Suprapubic skin (tissue), 4 donors: ENCODE measurements at places on chromosomes 3 and 15.

- DNase-seq = no peak
Measured at GRCh38 chr3:182925944-182926337, 54.4 kb downstream of the DCUN1D1 start.

DNA sequence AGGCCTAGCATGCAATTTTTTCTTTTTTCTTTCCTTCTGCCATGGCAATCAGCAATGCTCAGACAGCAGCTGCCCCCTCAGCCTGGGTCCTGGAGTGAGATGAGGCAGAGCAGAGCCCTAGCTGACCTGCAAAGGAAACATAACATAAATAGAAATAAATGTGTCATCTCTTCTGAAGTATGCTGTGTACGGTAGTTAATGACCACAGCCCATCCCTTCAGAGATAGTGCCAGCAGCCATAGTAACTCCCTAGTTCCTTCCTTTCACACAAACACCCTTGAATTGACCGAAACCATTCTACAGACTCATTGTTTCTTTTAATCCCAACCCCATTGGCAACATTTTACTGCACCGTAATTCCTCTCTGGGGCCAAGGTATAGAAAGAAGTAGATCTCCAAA, 8.4 kb upstream of the CD47 start:
- DNase-seq = no peak

GRCh38 chr3:143410259-143410658, 290.7 kb downstream of the CHST2 start:
- DNase-seq = no peak

DNA sequence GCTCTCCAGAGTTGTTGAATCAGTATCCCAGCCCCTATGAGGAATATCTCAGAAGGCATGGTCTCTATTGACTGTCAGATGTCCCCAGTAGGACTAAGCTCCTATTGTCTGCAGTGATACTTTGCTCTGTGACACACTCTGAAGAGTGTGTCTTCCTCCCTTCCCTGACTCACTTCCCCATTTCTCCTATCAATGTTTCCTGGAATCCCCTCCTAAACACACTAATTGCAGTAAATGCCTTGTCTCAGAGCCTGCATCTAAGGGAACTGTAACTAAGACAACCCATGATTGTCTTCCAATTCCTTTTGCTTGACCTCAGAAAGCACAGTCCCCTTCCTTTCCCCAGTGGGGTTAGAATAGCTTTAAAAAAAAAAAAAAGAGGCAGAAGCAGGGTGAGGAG, 397.3 kb upstream of the PROK2 start:
- no peak for DNase-seq

DNA sequence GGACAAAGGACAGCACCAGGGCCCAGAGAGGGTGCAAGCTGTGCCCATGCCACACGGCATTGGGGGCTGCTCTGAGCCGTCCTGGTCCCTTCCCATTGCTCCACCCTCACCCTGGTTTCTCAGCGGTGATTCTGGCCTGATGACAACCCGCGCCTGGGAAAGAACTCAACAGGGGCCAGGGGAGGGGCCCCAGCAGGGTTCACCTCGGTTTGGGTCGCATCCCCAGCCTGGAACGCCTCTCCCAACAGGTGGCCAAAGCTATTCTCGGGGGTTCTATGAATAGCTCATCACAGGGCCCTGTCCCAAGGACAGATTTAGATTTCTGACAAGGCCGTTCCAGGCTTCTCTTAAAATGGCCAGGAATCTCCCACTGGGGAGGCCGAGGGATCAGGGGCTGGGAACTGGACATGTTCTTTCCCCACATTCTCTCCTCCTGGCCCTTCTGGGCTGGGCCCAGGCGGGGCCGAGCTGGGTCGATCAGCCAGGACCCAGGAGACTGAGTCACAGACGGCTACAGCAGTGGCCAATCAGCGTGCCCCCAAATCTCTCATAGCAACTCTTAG, 17.9 kb downstream of the GRIP2 start:
- DNase-seq = peak; percentile 65

DNA sequence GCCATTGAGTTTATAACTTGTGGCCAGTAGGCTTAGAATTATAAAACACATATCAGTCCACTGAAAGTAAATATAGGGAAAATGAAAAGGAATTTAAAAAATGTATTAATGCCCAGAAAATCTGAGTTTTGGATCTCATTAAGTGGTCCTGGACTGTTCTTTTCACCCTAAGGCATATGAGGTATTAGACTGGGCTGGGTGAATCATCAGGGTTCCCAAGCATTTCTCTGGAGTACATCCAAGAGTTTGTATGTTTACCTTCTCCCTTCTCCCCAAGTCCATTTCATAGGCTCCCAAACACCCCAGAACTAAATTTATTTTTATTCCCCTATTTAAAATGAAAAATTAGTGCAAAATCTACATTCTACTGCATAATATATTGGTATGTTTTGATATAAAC, 31.9 kb upstream of the SPTSSB start:
- DNase-seq = no peak

DNA sequence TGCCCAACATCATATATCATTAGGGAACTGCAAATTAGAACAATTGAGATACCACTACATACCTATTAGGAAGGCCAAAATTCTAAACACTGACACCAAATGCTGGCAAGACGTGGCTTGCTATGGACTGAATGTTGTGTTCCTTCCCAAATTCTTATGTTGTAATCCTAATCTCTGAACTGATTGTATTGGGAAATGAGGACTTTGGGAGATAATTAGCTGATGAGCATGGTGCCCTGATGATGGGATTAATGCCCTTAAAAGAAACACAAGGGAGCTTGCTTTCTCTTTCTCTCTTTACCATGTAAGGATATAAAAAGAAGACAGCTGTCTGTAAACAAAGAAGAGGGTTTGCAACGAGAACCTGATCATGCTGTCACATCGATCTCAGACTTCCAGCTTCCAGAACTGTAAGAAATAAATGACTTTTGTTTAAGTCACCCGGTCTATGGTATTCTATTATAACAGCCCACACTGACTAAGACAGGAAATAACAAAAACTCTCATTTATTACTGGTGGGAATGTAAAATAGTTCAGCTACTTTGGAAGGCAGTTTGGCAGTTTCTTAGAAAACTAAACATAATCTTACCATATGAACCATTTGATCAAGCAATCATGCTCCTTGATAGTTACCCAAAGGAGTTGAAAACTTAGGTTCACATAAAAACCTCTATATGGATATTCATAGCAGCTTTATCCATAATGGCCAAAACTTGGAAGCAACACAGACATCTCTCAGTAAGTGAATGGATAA, 458.3 kb upstream of the CBLB start:
- DNase-seq = no peak

GRCh38 chr3:152202976-152203626, 65.6 kb upstream of the MBNL1 start:
- no peak for DNase-seq

DNA sequence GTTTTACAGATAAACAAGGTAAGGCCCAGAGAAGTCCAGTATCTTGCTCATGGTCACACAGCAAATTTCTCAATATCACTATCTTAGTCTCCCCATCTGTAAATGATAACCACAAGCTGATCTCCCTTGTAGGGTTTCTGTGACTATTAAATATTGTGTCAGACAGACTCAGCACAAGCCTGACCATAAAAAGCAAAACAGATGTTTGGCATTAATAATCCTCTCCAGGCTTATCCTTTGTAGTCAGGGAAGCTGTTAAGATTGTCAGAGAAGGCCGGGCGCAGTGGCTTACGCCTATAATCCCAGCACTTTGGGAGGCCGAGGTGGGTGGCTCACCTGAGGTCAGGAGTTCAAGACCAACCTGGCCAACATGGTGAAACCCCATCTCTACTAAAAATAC, 173.2 kb upstream of the PRICKLE2 start:
- DNase-seq = no peak

- no peak for DNase-seq
Measured at GRCh38 chr15:52164631-52165265, 26.4 kb downstream of the GNB5 start.

DNA sequence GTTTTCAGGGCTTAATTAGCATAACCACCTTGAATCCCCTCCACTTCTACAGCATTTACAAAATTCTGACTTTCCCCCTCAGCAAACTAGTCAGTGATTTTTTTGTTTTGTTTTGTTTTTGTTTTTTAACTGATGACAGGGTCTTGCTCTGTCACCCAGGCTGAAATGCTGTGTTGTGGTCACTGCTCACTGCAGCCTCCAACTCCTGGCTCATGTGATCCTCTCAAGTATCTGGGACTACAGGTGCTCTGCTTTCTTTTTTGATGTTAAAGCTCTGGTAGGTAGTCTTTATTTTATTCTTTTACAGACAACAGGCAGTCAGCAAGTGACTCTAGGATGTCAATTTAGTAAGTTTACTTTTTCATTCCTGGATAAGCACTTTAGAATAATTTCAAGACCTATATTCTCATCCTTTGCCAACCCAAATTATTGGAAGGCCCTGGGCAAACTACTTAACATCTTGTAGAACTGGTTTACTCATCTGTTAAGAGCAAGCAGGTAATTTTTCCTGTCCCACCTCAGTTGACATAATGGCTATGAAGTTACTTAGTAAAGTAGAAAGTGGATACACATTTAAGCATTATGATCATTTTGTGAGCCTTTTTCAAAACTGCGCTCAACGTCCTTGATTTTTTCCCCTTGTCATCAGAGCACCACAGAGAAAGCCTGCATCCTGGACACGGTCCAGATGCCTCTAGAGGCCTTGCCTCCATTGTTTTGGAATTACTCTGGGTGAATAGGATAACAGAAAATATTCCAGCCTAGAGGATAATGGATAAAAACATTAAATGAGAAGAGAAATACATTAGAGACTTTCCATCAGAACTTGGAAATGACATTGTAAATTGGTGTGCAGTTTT, 69.9 kb upstream of the NDUFB4 start:
- no peak for DNase-seq

- DNase-seq = no peak
Measured at GRCh38 chr3:130971208-130971607, 55.4 kb downstream of the ASTE1 start.

- DNase-seq = no peak
Measured at GRCh38 chr3:24363242-24363641, 131.4 kb downstream of the THRB start.

DNA sequence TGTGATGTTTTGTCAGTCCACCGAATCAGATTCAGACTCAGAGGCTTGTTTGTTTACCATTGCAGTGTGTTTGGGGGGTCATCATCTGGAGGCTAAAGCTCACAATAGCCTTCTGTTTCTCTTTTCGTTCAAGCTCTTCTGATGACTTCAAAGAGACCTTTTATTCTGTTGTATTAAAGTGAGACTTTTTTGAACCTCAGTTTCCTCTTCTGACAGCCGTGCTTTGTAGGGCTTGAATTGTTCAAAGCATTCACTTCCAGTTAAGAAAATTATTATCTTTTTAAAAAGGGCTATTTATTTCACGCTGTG, 1.3 kb downstream of the PXK start:
- no peak for DNase-seq

DNA sequence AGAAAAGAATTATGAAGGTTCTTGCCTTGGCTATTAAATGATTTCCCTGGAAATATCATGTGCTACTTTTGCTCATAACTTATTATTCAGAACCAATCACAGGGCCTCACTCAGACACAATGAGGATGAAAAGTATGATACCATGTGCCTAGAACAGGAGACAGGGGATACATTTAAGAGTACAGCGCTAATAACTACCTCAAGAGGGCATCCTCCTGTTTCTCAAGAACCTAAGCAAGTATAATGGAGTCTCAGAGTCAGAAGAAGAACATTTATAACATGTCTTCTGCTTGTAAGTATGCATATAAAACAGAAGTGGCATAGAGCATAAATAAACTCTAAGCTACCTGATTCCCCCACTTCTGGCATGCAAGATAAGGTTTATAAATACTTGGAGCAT, 125.4 kb upstream of the MME start:
- DNase-seq = no peak

DNA sequence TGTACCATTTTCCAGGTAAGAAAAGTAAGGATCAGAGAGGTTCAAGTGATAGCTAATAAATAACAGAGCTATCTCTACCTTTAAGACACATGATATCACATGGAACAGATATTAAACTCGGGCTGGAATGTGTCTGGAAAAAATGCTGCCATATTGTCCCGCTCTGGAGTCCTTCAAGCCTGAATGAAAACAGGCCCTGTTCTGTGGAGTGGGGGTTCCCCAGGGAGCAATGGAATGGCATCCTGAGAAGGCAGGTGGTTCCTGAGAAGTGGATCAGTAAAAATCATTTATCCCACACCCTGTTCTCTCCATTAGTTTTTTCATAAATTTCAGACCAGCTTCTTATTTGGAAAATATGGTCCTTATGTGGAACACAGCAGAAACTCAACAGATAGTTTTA, 57.3 kb upstream of the PRTG start:
- no peak for DNase-seq

GRCh38 chr3:160678292-160678842, 1.4 kb downstream of the ARL14 start:
- DNase-seq = no peak

- no peak for DNase-seq
Measured at GRCh38 chr3:193620650-193621049, 27.6 kb downstream of the OPA1 start.

GRCh38 chr3:22565393-22565792, 637.7 kb upstream of the UBE2E2 start:
- DNase-seq = no peak

DNA sequence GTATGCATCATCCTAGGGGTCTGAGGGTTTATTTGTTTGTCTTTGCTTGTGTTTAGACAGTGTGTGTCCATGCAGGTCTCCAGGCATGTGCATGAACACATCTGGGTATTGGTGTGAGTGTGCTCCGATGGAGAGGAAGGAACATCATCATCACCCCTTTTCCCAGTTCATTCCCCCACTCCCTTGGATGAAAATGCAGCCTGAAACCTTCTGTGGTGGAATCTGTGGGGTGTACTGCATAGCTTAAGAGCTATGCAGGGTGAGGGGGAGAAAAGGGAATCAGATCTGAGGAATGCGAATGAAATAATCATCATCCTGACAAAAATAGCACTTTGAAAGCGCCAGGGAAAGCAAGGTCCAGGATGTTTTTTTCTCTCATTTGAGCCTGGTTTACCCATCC, 520.1 kb downstream of the NTRK3 start:
- DNase-seq = no peak

DNA sequence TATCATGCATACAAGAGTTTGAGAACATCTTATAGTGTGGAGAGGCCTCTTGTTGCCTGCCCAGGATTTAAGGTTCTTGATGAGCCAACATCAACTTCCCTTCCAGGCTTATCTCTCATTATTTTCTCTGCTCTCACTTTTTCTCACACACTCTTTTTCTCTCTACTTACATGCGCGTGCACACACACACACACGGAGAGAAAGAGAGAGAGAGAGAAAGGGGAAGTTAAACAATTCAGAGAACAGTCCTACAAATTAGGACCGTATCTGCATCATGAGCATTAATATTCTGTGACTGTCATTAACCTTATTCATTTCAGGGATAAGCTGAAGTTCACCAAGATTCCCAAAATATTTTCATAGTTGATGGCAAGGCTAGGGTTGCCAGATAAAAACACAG, 269.0 kb downstream of the ZNF621 start:
- no peak for DNase-seq

GRCh38 chr3:186193534-186194450, 84.9 kb upstream of the ETV5 start:
- DNase-seq = no peak

DNA sequence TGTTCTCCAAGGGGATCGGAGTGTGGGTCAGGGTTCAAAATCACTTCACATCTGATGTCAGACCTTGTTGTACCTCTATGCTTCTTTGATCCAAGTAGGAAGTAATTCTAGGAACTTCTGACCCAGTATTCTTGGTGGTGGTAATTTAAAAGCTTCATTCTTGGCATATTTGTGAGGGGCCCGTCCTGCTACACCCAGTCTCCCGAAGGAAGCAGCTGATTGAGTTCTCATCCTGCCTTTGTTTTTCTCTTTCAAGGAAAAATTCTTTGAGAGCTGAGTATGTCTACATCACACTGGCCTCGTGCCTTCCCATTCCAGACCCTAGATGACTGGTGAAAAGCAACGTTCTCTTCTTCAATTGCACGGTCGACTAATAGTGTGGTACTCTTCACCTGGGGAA, 234.4 kb upstream of the TPRG1 start:
- no peak for DNase-seq
